ENCODE measurements at places on chromosomes 4 and X.

GRCh38 chr4:171516694-171517093, 296.5 kb upstream of the GALNTL6 start:
- DNase-seq = no peak

DNA sequence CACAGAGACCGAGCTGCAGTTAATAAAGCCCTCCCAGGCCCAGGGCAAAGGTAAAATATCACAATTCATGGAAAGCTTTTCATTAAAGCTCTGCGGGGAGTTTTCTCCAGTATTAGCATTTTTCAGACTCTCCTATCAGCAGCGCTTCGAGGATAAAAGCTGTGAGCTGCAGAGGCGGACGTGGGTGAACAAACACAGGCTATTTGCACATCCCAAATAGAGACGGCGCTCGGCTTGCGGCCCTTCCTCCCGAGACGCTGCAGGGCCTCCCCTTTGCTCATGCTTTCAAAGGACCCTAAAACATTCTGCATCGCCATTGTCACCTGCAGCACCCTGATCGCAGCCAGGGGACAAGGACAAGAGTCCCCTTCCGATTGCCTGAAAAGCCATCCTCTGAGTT, 97.3 kb downstream of the SORCS2 start:
- no peak for DNase-seq

DNA sequence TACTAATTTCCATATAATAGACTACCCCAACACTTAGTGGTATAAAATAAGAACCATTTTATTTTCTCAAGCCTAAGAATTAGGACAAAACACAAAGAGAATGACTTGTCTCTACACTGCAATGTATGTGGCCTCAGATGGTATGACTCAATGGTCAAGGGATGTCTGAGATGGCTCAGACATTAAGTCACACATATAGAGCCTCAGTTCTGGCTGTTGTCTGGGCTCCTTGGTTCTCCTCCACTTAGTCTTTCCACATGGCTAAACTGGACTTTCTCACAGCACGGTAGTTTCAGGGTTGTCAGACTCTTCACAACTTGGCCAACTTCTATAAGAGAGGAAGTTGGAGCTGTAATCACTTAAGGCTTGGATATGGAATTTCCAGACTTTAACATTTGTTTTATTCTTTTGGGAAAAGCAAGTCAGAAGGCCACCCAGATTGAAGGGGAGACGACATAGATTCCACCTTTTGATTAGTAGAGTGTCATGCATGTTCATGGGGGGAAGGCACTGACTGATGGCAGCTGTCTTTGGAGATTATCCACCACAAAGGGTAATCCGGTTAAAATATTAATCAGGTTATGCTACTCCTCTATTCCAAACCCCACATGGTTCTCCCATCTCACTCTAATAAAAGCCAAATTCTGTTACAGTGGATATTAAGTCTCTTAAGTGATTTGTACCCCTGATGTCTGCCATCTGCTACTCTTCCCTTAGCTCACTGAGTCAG, 9.4 kb downstream of the IL15 start:
- DNase-seq = no peak

DNA sequence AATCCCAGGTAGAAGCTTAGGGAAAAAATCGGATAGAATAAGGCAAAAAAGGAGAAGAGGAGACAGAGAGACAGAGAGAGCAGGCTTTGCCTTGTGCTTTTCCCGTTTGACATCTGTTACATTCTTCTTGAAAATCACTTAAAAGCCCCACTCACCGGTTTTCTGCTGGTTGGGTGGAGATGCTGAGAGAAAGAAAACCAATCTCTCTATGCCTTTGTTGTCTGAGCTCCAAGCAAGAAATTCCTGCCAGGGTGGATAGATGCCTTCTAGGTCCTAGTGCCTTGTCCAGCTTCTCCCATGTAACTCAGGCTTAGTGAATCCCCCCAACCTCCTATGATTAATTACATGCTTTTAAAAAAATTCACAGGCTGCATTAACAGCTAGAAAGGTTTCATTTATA, at the start of gene DCX:
TSS of gene DCX (minus strand) at position 210 of the 400 bp plus-strand sequence. CDS start 1,794 bp downstream, outside the sequence.
- DNase-seq = no peak

DNA sequence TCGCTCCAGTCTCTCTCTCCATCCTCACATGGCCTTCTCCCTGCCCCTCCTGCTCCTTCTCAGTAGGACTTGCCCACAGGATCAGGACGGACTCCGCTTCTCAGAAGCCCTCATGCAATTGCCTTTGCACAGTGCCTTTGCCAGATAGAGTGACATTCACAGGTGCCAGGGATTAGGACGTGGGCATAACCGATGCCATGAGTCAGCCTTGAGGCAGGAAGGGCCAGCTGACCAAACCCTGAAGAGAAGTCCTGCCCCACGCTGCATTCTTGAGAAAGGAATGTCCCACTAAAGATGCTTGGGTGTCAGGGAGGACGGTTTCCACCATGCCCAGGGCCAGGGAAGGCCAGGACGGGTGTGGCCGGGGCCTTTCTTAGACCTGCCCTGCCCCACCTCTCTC, 6.6 kb upstream of the GRPEL1 start:
- DNase-seq = no peak

DNA sequence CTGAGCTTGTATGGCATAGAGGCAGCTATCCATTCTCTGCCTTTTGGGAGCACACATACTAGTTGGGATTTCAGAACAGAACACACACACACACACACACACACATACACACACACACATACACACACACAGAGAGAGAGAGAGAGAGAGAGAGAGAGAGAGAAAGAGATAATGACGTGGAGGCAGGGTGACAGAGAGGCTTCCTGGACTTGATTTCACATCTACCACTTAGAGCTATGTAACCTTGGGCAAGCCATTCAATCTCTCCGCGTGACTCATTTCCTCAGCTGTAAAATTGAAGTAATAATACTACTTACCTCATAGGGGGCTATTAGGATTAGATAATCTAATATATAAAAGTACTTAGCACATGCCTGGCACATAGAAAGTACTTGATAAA, 12.3 kb upstream of the GRIA3 start:
- no peak for DNase-seq

GRCh38 chr4:80229590-80229989, 32.3 kb downstream of the PRDM8 start:
- DNase-seq = no peak

Data from cerebellar nuclear complex (tissue), 1 donor.